ENCODE measurements at places on chromosomes 5 and 9.
A peak's percentile ranks its signal among the peaks of the same experiment; 100 is the strongest.

- no peak for DNase-seq
Observed at GRCh38 chr5:141260458-141261237, 15.5 kb downstream of the PCDHB15 start.

DNA sequence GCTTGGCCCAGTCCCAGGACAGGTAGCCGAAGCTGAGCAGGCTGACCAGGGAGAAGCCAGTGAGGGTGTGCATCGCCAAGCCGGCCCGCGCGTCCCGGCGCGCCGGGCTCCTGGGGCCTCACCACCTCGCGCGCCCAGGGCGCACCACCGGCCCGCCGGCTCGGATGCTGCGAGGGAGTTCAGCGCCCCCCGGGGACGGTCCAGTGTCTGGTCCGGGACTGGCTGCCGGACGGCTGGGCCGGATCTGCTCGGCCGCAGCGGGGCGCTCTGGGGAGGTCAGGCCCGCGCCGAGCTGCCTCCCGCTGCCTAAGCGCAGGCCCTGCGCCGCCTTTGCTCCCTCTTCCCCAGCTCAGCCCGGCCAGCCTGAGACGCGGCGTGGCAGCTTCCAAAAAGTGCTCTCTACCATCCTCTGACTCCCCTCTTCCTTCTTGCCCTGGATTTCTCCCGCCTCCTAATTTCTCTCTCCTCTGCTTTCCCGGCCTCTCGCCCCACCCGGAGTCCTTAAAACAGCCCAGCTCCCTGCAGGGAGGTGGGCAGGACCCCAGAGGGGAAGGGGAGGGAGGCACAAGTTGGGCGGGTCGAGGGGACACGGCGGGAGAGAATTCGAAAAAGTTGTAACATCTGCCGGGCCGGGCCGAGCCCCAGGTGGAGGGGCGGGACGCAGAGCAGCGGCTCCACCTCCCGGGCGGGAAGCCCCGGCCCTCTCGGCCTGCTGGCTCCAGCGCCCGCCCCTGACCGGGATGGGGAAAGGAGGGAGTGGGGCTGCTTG is at the start of gene ARSI:
Gene ARSI (minus strand): TSS at position 605 of the 769 bp plus-strand sequence. CDS start 532 bp downstream, at position 73.
- DNase-seq = no peak

DNA sequence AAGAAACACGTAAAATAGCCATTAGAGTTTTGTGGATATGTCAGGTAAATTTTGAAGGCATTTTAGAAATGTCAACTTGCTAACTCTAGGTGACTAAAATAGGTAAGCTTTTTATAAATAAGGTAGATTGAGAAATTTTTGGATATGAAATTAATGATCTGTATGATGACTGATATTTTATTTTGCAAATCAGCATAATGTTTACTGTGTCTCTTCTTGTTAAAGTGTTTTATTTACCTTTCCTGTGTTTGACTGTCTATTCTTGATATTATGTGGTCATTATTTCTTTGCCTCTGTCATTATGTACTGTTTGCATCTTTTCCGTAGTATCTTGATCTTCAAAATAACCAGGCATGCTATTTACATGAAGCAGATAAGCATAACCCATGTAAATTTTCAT is 58.4 kb downstream of the ZCCHC7 start:
- no peak for DNase-seq

- DNase-seq = no peak
Observed at GRCh38 chr9:124347206-124347967, 67.9 kb downstream of the PSMB7 start.

- no peak for DNase-seq
Observed at GRCh38 chr9:15307523-15307841, 466 bp upstream of the TTC39B start.

DNA sequence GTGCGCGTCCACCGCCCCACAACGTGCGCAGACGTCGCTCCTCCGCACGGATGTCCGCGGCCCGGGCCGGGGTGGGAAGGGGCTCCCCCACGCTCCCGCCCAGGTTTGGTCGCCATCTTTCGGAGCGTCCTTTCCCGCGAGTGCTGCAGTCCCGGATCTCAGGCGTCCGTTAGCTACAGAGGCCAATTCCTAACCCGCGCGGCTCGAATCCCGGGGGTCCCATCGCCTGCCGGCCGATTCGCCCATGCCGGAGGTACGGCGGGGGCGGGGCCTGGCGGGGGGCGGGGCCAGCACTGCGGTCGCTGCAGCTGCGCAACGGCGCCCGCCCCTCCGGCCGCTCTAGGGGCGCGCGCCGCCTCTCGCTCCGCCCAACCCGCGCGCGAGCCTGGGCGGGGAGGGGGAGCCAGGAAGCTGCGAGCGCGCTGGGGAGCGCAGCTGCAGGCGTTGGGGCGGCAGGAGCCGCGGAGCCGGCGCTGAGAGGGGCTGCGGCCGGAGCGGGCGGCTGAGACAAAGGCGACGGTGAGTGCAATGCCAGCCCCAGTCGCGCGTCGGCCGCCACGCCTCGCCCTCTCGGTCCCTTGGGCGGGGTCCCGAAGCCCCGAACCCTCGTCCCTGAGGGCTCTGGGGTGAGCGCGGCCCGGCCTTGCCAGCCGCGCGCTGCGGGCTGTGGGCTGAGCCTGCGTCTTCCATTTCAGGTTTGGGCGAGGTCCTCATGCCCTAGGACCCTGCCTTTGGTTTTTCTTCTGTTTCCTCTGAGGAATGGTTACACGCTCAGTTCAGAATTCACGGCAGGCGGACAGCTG is at the start of gene CDC42SE2:
Gene CDC42SE2 (plus strand): TSS at position 406 of the 803 bp plus-strand sequence. CDS start 95,441 bp downstream, outside the sequence.
- peak; percentile 31 for DNase-seq

Measured in epithelial cell of prostate (primary cell).